ENCODE measurements at places on chromosomes 4 and X.

DNA sequence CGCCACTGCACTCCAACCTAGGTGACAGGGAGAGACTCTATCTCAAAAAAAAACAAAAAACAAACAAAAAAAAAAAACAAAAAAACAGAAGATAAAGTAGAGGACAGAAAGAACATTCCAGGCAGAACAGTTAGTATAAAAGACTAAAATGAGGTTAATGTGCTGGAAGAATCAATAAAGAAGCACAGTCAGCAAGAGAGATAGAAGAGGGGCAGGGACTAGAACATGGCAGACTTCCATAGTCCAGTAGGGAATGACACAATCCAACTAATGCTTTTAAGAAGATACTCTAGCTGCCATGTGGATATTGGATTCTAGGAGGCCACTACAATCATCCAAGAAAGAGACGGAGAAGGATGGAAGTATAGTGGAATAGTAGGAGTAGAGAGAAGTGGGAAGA is 11.6 kb downstream of the ADGRG2 start:
- DNase-seq, result no peak

DNA sequence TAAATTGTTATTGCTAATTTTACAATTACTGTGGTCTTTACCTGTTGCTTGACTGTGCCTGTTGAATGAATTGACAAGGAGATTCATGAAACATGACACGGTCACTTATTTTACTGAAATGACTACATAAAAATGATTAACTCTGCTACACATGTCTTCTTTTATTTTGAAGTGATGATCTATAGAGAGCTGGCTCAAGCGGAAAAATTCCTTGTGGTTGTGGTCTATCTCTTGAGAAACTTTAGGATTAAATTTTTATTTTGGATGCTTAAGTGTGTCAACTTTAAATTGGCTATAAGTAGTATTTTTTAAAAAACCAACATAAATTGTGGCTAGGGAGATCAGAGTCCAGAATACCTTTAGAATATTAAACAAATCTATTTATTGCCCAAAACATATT is 131.8 kb upstream of the PITX2 start:
- DNase-seq, result no peak

DNA sequence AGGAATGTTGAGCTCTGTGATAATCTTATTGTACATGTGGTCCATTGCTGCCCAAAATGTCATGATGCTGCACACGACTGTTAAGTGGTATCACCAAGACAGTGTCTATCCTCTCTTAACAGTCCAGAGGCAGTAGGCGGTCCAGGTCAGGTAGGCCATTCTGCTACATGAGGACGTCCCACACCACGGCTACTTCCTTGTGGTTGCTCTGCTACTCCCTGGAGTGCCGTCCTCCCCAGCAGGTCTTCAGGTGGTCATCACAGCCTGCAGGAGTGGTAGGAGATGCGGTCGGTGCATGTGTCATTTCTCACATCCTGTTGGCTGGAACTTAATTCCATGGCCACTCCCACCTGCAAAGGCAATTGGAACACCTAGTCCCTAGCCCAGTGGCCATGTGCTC is 11.5 kb upstream of the STK32B start:
- no peak for DNase-seq

GRCh38 chr4:112853662-112854256 is 195.7 kb upstream of the ANK2 start:
- no peak for DNase-seq

GRCh38 chr4:153266988-153267387 is 62.7 kb downstream of the TRIM2 start:
- DNase-seq, result no peak

DNA sequence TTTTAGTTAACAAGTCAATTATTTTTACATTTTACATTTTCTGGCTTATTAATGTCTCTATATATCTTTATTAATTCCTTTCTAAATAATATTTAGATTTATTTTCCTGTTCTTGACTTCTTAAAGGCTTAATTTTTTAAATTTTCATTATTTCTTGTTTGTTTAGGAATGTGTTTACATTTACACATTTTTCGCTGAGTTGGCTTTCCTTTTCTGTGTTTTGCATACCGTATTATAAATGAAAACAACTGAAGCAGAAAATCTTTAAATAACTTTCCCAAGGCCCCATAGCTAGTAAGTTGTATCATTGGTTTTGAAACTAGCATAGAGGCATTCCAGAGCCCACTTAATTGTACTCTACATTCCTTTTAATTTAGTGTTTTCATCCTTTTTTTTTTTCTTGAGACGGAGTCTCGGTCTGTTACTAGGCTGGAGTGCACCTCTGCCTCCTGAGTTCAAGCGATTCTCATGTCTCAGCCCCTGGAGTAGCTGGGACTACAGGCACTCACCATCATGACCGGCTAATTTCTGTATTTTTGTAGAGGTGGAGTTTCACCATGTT is 261.6 kb downstream of the IQCM start:
- no peak for DNase-seq

GRCh38 chr4:139333046-139333445 is 30.8 kb upstream of the NDUFC1 start:
- no peak for DNase-seq

- DNase-seq, result peak; percentile 15
Measured at GRCh38 chr4:86043755-86044592, 315.9 kb downstream of the MAPK10 start.

- no peak for DNase-seq
Measured at GRCh38 chr4:536351-536972, 37.5 kb downstream of the PIGG start.

- no peak for DNase-seq
Measured at GRCh38 chrX:43953218-43953617, 20.0 kb downstream of the NDP start.

- no peak for DNase-seq
Measured at GRCh38 chrX:46611658-46612362, 38.2 kb downstream of the CHST7 start.

GRCh38 chr4:100450449-100450848 is 67.4 kb downstream of the EMCN start:
- no peak for DNase-seq

GRCh38 chrX:85922821-85923220 is 124.5 kb downstream of the CHM start:
- DNase-seq, result no peak

DNA sequence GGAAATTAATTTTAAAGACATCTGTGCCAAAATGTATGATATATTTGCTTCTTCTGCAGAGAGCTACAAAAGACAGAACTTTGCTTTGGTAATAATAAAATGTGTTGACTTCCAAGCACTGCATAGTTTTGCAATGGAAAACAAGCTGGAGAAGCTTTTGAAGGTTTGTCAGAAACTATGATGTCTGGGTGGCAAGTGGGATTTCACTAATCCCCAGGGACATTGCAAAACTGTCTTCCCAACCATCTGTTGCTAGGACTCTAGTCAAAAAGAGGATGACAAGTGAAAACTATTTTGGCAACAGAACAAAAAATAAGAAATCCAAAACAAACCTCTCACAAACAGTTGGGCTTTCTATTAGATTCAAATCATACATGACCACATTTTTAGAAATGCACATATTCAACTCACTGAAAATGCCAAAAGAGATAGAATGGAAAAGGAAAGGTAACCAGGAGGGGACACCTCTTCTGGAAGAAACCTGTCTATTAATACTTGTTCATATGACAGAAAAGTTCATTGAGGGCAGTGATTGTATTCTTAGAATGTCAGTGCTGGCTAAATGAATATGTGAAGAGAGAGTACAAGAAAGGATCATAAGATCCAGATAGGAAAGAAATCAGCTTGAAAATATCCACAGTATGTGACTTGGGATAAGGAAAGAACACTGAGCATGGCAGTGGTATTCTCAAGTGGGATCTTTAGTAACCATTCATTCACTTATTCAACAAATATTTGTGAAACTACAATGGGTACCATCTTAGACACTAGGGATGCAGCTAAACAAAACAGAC is 228.0 kb downstream of the RASL11B start:
- no peak for DNase-seq

DNA sequence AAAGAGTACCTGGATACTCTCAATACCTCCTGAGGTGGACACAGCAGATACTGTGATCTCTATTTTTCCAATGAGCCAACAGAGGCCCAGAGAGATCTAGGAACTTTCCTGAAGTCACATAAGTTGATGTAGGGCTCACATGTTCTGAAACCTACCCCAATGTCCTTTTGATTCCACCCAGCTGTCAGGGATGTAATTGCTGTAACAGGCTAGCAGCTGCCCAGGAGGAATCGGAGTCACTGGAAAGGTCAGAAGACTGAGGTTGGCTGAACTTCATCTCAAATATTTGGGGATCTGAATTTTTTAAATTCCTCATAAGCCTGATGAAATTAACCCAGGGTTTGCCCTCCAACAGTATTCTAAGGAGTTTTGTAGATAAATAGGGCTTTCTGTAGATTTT is 52.5 kb upstream of the PROM1 start:
- DNase-seq, result no peak

- no peak for DNase-seq
Measured at GRCh38 chrX:36609616-36610585, 398.3 kb upstream of the FAM47C start.

- DNase-seq, result no peak
Measured at GRCh38 chrX:74579597-74580198, 34.7 kb downstream of the RLIM start.

DNA sequence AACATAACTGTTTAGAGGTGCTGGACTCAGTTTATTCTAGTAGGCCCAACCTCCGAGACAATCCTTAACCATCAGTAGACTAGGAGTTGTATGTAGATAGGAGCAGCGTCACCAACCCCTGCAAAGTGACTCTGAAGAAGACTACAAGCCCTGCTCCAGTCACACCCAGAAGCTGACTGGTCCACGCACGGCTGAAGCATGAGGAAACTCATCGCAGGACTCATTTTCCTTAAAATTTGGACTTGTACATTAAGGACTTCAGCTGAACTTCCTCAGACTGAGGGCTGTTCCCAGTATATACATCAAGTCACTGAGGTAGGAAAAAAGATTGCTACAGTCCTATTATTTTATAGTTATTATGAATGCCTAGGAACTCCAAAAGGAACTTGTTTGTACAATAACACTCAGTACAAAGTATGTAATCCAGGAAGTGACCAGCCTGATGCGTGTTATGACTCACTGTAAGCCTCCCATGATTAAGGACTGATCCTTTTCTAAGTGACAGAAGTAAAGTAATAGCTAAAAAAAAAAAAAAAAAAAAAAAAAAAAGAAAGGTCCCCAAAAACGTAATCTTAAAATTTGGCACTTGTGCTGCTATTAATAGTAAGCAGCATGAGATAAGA is 41.6 kb upstream of the UGT2B7 start:
- DNase-seq, result no peak

GRCh38 chrX:41338436-41338835 is 4.5 kb downstream of the DDX3X start:
- no peak for DNase-seq

DNA sequence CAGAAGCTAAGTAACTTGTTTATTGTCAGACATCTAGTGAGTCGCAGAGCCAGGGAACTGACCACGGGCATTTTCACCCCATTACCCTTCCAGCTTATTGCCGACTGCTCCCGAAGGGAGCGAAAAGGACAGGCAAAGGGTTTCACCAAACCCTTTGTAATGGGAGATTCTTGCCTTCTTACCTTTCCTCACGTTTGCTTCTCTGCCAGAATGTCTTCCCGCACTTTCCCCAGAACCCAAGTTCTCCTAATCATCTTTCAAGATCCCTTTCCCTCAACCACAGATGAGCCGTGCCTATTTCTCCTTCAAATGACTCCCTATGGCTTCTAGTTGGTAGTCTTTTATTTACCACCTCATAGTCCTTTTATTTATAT is 520 bp upstream of the SRP72 start:
- DNase-seq, result peak; percentile 10
